H1 (cell line): ENCODE measurements at places on chromosomes 1 and 21.

GRCh38 chr1:198929961-198930599 is 291.2 kb downstream of the PTPRC start:
- no peak for DNase-seq

DNA sequence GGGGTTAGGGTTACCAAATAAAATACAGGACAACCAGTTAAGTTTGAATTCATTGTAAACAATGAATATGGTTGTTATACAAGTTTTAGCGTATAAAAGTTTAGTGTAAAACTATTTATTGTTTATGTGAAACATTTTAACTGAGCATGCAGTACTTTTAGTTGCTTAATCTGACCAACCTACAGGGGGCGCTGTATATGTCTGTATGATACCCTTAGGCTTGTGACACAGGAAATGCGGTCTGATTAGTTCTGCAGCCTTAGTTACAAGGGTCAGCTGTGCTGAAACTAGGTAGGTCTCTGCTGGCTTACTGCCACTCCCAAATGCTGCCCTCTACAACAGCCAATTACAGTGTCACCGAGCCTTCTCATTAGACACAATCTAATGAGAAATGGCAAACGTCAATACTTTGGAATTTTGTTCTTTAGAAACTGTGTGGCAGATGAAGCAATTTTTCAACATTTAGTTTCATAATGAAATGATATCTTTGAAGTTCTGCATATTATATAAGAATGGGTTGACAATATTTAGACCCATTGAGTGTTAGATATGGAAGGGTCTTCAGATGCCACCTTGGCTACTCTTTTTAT is 56.2 kb downstream of the NTNG1 start:
- no peak for DNase-seq

DNA sequence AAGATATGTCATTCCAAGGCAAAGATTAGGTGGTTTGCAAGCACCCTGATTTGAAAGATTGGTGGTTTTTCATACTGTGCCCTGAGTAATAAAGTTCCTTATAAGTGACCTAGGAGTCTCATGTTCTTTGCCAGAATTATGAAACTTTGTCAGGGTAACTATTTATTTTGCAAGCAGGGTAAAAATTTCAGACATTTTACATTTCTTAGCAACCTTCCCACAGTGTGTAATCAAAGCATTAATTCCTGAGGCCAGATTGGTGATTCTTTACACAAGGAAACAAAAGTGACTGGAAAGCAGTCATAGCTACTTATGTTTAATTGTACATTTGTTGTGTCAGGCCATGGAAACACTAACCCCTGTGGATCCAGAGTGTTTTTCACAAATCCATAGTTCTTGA is 998.0 kb upstream of the B3GALT2 start:
- no peak for DNase-seq

DNA sequence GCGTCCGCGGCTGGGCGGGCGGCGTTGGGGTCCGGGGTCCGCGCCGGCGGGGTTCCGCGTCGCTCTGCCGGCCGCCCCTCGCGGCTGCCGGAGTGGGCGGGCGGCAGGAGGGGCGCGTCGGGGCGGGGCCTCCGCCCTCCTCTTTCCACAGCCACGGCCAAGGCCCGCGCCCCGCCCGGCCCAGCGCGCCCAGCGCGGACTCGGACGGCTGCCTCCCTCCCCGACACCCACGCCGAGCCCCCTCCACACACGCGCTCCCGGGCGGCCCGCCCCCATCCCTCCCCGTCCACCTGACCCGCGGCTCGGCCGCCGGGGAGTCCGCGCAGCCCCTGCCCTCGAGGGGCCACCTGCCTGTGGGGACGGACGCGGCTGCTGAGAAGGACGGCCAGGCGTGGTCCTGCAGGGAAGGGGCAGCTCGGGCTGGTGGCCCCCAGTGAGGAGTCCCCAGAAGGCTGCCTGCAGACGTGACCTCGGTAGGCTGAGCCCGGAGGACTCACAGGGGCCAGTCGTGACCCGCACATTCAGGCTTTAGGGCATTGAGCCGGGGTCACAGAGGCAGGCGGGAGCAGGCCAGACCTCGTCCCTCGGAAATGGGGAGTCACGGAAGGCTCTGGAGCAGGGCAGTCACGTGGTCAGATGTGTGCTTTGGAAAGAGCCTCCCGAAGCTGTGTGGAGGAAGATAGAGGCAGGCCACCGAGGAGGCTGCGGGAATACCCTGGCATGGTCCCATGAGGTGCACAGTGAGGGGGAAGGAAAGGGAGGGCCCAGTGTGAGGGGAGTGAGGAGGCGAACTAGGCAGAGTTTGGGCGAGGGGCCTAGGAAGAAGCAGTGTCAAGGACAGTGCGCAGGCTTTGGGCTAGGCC is at the start of gene COL8A2:
TSS of gene COL8A2 (minus strand) at position 94 of the 863 bp plus-strand sequence. CDS start 24,980 bp downstream, outside the sequence.
- peak; percentile 65 for DNase-seq

DNA sequence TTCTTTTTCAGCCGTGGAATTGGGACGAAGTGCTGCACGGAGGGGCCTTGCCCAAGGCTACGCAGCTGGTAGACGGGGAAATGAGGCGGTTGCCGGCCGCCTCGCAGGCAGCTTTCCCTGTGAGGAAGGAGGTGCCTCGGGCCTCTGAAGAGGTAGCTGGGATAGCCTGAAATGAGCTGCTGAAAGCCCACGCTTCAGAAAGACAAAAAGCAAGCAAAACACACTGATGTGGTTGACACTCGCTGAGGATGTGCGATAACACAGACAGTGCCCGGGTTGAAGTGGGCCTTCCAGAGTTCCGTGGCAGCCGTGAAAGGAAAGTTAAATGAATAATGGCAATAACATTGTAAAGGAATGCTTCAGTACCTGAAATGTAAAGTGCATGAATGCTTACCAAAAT is 47.2 kb downstream of the S1PR1 start:
- DNase-seq, result no peak

DNA sequence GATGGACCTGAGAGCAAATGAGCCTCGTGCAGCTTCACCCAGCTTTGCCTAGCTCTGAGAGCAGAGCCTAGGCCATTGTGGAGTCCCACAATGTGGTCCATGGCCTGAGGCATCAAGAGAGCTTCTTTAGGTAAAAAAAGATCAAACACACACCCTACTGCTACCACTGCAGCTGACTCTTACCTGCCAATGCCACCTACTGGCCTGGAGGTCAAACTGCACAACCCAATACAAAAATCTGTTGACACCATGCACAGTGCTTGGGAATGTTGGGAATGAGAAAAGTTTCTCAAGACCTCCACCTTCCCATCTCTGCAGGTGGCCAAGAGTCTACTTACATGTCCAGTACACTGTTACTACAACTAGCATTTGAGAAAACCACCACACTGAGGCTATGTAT is 60.6 kb downstream of the UCHL5 start:
- DNase-seq, result no peak

- DNase-seq, result no peak
Measured at GRCh38 chr1:115220340-115221270, 117.4 kb downstream of the NGF start.

DNA sequence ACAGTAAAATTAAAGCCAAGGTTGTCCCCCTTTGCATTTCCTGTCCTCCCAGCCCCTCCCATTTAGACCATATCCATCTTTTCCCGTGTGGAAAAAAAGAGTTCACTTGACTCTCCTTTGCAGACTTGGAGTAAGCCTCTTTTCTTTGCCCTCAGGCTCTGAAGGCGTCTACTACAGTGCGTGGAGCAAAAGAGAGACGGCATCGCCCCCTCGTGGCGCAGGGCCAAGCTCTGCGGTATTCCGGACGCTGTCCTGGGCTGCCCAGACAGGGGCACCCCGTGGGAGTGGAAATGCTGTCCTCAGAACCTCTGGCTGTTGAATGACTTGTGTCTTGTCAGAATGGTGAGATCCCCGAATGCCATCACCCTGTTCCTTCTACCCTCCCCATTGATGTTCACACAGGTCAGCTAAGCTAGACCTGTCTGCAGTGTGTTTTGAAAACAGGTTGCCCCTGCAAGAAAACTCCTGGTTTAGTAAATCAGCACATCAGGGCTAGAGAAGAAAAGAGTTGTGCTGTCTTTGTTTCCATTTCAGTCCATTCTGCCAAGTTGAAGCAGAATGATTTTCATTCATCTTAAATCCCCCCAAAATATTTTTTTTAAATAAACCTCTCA is 12.3 kb upstream of the GJA8 start:
- peak; percentile 53 for DNase-seq

DNA sequence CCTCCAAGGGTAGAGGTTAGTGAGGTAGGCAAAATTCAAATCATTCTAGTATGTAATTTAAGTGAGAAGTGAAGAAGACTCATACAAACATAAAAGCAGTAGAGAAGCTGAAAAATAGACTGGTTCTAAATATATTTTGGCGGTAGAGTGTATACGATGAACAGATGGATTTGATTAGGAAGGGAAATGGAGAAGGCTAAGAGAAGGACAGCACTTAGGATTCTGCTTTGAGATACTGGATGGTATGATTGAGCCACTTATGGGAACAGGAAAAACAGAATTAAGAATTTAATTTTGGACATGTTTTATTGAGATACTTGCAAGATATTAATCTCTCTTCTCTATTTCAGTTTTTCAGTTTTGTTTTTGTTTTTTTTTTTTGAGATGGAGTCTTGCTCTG is 60.1 kb downstream of the EPB41 start:
- DNase-seq, result no peak

DNA sequence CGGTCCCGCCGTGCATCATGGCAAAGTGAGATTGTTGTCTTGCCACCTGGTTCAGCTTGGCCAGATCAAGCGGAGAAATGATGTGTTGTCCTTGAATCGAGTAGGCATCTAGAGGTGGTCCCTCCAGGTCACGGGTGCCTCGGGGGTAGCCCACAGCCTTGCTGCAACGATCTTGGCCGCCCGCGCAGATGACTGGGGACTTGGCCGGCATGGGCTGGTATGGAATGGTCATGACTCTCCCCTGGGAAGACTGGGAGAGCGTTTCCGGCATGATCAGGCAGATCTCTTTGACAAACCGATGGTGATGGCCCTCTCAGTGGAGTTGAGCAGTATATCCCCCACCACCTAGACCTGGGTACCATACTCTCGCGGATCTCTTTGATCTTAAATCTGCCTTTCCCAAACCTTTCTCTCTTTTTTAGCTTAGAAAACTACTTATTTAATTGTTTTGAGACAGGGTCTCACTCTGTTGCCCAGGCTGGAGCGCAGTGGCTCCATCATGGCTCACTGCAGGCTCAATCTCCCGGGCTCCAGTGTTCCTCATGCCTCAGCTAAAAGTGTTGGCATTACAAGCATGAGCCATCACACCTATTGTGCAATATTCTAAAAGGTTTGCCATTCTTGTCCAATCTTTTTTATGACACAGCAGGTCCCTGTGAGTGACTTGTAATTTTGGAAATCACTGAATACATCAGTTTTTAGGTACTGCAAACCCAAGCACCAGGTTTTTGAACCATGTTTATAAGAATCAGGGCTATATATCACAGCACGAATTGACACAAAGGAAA is 9.4 kb upstream of the ELAPOR1 start:
- no peak for DNase-seq

GRCh38 chr1:84083307-84083706 is 60.8 kb upstream of the PRKACB start:
- no peak for DNase-seq

DNA sequence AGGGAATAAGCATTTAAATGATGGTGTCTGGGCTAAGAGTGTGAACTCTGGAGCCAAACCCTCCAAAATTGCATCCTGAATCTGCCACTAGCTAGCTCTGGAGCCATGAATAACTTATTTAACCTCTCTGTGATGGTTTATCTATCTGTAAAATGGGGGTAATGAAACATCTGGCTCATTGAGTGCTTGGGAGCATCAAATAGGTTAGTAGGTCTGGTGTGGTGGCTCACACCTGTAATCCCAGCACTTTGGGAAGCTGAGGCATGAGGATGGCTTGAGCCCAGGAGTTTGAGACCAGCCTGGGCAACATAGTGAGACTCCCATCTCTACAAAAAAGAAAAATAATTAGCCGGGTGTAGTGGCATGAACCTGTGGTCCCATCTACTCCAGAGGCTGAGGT is 42.8 kb downstream of the KIF1B start:
- no peak for DNase-seq

GRCh38 chr1:107940701-107941100 is 24.3 kb downstream of the VAV3 start:
- no peak for DNase-seq

DNA sequence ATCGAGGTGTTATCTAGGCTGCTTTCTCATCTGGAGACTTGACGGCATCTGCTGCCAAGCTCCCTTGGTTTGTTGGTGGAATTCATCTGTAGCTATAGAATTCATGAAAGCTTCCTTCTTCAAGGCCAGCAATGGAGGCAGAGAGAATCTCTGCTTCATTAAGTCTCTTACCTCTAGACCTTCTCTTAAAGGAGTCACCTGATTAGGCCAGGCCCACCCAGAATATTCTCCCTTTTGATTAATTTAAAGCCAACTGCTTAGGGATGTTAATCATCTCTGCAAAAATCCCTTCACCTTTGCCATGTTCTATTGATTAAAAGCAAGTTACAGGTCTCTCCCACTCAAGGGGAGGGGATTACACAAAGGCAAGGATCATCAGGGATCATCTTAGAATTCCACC is 5.3 kb upstream of the NCF2 start:
- no peak for DNase-seq

DNA sequence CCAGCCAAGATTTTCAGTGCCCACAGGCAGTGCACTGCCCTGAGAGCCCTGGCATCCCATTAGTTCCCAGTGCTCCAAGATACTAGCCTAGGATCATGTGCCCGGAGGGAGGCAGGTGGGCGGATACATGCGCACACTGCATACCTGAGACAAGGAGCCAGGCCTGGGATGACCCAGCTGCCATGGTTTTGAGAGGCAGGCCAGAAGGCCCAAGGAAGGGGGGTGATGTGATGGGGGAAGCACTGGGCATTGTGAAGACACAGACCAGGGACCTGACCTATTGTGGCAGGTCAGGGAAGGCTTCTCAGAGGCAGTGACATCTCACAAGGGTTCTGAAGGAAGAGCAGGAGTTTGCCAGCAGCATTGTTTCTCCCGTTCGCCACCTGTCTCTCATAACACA is 3.6 kb downstream of the ZC3H12A start:
- DNase-seq, result no peak

- DNase-seq, result no peak
Measured at GRCh38 chr1:171352554-171352953, 38.6 kb downstream of the FMO4 start.

DNA sequence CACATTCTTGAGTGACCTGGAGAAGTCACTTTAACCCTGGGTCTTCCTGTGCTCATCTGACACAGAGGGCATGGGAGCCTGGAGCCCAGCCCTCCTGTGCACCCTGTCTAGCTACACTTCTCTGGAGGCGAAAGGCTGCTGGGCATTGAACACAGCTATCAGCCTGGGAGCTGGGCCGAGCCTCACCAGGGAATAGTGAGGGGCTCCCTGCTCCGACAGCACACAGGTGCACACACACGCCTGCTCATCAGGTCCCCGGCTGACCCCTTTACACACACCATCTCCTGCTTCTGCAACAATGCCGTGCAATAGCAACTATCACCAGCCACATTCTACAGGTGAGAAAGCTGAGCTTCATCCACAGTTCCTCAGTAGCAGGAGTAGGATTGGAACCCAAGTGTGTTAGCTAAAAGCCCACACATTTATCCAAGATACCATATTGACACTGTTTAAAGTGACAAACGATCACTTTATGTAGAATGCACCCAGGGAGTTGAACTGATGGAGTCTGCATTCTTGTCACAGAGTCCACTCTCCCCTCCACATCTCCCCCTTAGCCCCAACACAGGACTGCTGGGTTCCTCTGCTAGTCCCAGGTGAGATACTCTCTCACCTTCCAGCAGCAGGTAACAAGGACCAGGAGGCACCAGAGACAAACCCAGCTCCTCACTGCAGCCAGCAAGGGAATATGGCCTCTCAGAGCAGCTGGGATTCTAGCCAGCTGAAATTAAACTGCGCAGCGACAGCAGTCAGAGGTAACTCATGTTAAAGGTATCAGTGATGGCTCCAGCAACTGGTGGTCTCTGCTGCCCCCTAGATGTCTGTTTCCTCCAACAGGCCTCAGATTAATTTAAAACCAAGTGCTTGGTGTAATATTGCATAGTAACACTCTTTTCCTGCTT is 18.3 kb upstream of the CAPN8 start:
- DNase-seq, result no peak

- DNase-seq, result peak; percentile 20
Measured at GRCh38 chr1:115463347-115463746, 125.3 kb upstream of the NGF start.
